ENCODE measurements at places on chromosomes 7 and 10.

GRCh38 chr7:2926120-2926895 is 82.2 kb upstream of the GNA12 start:
- DNase-seq = no peak

DNA sequence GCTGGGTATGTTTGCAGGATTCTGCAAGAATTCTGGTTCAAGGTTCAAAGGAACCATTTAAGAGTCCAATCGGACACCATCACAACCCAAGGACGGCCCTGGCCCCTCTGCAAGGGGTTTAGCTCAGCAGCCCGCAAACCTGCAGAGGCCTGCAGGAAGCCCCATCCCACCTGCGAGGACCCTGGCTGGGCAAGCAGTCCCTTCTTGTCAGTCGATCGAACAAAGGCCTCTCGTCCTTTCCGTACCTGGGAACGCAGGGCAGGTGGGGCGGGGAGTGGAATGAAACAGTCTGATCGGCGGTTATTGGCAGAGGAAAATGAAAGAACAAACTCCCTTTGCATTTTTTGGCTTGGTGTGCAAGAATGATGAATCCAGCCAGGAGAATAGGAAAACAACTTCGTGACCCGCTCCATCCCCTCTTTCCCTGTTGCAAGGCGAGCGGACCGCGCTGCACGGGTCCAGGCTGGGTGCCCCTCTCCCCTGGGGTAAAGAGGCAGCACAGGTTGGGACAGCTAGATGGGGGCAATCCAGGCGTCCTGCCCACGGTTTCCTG is 73.7 kb downstream of the INSIG1 start:
- no peak for DNase-seq

DNA sequence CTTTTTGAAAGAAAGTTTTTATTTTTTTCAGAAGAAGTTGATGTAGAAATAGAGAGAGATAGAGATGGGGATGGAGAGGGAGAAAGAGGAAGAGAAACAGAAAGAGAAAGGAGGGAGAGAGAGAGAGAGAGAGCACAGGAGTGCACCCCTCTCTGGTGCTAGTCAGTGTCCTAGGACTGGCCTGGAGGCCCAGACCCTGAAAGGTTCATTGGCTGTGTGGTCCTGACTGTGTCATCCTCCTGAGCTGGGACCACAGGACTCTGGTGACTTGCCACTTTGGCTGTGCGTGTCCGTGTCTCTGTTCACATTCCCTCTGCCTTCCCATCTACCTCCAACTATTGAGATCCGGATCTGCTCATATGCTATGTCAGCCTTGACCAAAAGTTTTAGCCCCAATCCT is 62.1 kb upstream of the SHH start:
- no peak for DNase-seq

DNA sequence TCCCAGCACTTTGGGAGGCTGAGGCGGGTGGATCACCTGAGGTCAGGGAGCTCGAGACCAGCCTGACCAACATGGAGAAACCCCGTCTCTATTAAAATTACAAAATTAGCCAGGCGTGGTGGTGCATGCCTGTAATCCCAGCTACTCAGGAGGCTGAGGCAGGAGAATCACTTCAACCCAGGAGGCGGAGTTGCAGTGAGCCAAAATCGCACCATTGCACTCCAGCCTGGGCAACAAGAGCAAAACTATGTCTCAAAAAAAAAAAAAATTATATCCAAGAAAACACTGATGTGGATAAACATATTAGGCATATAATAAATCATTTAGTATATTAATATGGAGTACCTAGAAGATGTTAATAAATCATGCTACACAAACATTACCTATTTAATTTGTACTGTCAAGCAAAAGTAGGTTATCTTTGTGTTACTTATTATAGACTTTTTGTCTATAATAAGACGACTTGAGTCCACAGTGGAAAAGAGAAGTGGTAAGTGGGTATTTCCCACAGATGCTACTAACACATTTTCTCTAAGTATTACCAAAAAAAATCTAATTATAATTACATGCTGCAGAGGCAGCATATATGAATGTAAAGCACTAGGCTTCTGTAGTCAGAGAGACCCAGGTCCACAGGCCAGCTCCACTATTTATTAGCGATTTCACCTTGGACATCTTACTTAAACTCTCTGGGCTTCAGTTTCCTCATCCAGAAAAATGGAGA is 34.5 kb downstream of the DNMBP start:
- no peak for DNase-seq

- DNase-seq = no peak
Observed at GRCh38 chr10:12350925-12351324, 1.6 kb downstream of the CAMK1D start.

- DNase-seq = no peak
Observed at GRCh38 chr7:30671793-30672465, 10.3 kb downstream of the CRHR2 start.

GRCh38 chr10:32232378-32232777 is 114.6 kb downstream of the EPC1 start:
- no peak for DNase-seq

GRCh38 chr7:149440222-149440621 is 20.6 kb downstream of the ZNF777 start:
- DNase-seq = no peak

DNA sequence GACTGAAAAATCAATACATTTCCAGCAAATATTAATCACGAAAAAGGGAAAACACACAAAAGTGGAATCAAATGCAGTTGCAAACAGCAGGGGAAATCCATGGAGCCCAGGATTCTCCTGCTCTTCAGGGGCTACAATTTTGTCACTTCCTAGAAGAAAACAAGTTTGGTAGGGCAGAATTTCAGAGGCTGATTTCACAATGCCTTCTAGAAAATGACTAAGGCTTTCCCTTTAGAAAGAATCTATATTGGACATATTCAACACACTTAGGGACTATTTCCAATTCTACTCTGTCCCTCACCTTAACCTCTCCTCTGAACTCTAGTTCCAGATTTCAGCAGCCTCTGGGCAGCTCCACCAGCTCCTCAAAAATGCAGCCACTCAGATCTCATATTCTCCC is 111.3 kb downstream of the HECTD2 start:
- no peak for DNase-seq

- no peak for DNase-seq
Observed at GRCh38 chr7:29918850-29919249, 70.8 kb downstream of the SCRN1 start.

- no peak for DNase-seq
Observed at GRCh38 chr7:157555944-157556641, 219.3 kb downstream of the DNAJB6 start.

DNA sequence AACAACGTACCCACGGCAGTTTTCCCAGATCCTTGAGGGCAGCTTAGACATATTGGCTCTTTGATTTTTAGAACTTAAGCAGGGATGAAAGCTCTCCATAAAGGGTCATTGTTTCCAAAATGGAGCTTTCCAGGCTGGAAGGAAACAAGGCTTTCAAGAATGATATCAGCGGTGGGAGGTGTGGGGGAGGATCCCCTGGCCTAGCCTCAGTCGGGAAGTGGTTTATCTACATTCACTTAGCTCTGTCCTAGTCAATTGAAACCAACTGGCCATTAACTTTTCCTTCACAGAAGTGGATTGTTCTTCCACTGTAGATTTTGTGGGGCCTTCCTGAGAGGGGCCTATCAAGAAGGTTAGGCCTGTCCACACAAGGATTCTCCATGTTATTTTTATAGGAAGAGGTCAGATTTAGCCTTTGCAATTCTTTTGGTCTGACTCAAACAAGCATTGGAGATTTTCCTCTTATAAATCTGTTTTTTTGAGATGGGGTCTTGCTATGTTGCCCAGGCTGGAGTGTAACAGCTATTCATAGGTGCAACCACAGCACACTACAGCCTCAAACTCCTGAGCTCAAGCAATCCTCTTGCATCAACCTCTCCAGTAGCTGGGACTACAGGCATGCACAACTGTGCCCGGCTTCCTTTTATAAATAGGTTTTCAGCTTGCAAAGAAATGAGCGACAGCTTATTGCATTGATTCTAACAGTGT is 343.5 kb downstream of the LRMDA start:
- DNase-seq = no peak

DNA sequence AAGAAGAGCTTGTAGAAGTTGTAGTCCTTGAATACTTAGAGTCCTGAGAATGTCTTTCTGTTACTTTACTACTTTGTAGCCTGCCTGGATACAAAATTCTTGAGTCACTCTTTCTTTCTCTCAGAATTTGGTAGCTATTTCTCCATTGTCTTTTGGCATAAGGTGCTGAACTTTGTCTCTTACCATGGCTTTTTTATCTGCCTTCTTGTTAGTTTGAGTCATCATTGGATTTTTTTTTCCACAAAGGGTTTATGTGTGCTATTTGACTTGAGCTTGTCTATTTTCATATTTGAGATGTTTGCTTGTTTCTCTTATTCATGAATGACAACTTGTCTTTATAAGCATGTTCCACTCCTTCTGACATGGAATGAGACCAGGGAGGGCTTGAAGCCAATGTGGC is 74.5 kb upstream of the EXOC6 start:
- no peak for DNase-seq

GRCh38 chr7:28095231-28095630 is 85.4 kb downstream of the JAZF1 start:
- no peak for DNase-seq

- no peak for DNase-seq
Observed at GRCh38 chr10:47404446-47404845, 20.4 kb upstream of the ZNF488 start.

DNA sequence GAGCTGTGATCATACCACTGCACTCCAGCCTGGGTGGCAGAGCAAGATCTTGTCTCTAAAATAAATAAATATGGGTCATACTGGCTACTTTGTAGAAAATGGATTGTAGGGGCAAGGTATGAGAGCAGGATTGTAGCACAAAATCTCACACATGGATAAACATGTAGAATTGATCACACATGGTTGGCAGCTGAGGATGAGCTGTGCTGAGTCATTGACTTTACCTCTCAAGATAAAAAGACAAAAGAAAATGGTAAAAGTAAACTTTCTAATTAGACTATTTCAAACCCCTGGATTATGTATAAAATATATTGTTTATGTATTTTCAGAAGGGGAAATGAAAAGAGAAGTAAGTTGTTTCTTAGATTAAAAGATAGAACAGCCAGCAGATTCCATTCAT is 69.3 kb downstream of the APBB1IP start:
- DNase-seq = no peak

DNA sequence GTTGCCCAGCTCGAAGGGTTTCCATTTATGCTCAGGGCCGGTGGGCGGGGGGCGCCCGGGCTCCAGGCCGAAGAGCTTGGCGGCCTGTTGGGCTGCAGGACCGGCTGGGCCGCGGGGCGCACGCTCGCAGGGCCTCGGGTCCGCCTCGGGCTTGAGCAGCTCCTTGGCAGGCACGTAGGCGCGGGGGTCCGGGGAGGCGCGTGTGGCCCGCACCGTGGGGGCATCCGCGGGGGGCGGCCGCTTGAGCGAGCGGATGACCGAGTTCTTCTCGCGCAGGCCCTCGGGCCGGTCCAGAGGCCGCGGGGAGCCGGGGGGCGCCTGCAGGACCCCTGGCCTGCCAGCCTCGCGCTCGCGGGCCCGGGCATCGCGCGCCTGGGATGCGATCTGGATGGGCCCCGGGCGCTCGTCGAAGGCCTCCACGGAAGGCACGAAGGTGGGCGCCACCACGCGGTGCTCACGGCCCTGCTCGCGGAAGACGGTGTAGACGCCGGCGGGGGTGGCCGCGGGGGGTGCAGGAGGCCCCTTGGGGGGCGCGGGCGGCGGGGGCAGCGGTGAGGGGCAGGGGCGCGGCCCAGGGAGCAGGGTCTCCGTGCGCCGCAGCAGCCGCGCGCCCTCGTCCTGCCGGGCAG is 35.2 kb downstream of the TNRC18 start:
- no peak for DNase-seq

- peak; percentile 17 for DNase-seq
Observed at GRCh38 chr7:100745184-100745583, 11.8 kb downstream of the ZAN start.

- DNase-seq = no peak
Observed at GRCh38 chr10:73206385-73206784, 38.5 kb downstream of the FAM149B1 start.

DNA sequence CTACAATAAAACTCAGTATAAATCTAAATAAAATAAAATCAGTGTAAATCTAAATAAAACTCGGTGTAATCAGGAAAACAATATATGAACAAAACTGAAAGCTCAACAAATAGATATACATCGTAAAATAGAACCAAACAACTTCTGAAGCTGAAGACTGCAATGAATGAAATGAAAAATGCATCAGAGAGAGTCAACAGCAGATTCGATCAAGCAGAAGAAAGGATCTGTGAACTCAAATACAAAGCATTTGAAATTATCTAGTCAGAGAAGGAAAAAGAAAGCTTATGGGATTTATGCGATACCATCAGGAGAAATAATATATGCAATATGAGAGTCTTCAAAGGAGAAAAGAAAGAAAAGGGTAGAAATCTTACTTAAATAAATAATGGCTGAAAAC is 255.0 kb downstream of the BICC1 start:
- DNase-seq = no peak

- peak; percentile 98 for DNase-seq
Observed at GRCh38 chr10:99619851-99620710, at the start of gene SLC25A28. Gene SLC25A28 (minus strand): TSS chr10:99620439. CDS start chr10:99620335, 104 bp downstream.

DNA sequence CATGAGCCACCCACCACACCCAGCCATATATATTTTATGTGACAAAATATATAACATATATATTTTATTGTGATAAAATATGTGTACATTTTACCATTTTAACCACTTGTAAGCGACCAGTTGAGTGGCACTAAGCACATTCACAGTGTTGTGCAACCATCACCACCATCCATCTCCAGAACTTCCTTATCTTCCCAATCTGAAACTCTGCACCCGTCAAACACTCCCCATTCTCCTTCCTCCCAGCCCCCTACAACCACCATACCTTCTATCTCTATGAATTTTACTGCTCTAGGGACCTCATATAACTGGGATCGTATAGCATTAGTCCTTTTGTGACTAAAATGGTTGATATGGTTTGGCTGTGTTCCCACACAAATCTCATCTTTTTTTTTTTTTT is 20.8 kb upstream of the CYTH3 start:
- DNase-seq = no peak

DNA sequence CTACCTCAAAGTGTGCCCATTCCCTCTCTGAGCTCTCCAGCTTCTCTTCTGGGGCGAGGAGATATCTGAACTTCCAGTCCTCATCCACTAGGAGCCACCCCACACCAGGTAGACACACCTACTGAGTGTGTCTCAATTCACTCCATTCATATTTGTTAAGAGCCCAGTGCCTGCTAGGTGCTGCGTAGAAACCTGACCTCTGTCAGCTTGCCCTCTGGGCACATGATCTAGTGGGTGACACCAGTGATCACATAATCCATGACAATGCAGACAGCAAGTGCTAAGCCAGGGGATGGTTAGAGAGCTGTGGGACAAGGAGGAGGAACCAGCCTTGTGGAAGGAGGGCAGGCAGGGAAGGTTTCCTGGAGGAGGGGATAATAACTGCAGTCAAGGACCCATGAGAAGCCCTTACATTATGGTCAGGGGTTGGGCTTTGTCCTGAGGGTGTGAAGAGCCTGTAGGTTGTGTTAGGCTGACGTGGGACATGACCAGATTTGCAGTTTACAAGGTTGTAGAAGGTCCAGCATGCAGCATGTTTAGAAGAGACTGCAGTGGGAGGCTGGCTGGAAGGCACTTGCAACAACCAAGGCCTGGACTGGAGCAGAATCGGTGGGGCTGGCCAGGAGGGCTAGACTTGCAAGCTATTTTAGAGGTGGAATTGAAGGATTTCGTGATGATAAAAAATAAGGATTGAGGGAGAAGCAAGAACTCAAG is 81.8 kb downstream of the COL13A1 start:
- DNase-seq = no peak

Measured in brain pericyte (primary cell).